ENCODE measurements at places on chromosomes 4 and X.

DNA sequence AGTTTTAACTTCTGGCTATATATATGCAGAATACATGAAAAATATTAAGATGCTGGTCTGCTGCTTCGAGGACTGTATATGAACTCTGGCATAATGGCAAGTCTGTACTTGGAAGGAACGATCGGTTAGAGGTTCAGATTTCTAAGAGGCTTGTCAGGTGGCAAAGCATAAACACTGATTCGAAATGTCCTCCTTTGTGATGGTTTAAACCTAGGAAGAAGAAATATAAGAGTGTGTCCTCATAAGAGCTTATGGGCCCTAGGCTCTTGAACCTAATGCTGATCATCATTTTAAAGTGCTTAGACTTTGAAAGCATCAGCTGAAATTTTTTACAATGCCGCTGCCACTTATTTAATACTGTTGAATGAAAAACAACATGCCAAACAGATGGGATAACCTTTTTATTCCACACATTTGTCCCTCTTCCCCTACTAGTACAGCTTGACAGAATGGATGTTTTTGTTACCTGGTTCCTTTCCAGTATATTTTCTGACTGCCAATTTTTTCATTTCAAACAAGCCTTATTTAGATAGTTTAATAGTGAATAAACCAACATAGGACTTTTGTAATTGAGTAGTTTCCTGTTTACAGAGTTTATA lies 8.8 kb downstream of the SPRY1 start:
- DNase-seq = no peak

- no peak for DNase-seq
Observed at GRCh38 chrX:39954851-39955250, 142.9 kb downstream of the BCOR start.

GRCh38 chr4:472881-473569 lies 25.9 kb downstream of the ZNF721 start:
- DNase-seq = no peak

- no peak for DNase-seq
Observed at GRCh38 chr4:41587286-41587685, 49.3 kb downstream of the LIMCH1 start.

GRCh38 chr4:158350161-158350560 lies 139.9 kb downstream of the TMEM144 start:
- DNase-seq = no peak

GRCh38 chrX:87895421-87895820 lies 377.8 kb downstream of the KLHL4 start:
- no peak for DNase-seq

- no peak for DNase-seq
Observed at GRCh38 chr4:149279776-149280175, 535.9 kb downstream of the IQCM start.

DNA sequence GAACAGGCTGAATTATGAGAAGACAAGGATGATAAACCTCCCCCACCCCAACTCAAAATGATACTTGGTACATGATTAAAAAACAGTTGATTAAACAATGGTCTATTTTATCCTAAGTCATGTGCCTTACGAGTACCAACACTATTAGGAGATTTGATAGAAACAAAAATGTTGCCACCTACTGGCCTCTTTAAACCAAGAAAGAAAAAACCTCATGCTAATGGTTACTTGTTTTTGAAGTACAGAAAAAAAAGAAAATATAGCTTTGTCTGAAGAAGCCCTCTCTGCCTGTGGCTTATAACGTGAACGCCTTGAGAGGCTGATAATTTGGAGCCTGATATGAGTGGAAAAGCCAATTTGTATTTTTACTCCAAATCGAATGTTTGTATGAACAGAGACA lies 538.2 kb downstream of the DMD start:
- DNase-seq = no peak

All from stimulated activated CD8-positive, alpha-beta memory T cell treated with anti-CD3 and anti-CD28 coated beads, Interleukin-4, amount 100 ng/mL, for 24 hours (primary cell).